ENCODE measurements at places on chromosomes 2 and 18.

GRCh38 chr2:224162122-224162521 lies 123.0 kb upstream of the SERPINE2 start:
- no peak for DNase-seq

GRCh38 chr2:191250986-191251385 lies 5.8 kb downstream of the MYO1B start:
- no peak for DNase-seq

- no peak for DNase-seq
Observed at GRCh38 chr2:212032536-212033219, 505.9 kb downstream of the ERBB4 start.

GRCh38 chr2:27737676-27738348 lies 33.7 kb upstream of the MRPL33 start:
- DNase-seq: no peak

DNA sequence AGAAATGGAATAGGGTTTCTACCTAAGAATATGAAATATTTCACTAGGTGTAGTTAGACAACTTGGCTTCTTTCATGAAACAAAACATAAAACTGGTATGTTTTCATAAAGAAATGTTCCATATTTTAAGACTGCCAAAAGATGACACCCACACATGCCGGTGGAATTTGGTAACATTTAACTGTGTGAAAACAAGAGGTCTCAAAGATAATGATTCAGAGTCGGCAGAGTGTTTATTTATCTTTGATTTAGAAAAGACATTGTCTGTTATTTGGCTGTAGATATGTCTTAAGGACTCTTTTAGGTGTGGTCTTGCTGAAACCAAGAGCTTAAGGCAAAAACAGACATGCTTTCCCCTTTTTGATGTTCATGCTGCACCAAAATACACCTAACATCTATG lies 63.5 kb upstream of the FN1 start:
- DNase-seq: no peak

DNA sequence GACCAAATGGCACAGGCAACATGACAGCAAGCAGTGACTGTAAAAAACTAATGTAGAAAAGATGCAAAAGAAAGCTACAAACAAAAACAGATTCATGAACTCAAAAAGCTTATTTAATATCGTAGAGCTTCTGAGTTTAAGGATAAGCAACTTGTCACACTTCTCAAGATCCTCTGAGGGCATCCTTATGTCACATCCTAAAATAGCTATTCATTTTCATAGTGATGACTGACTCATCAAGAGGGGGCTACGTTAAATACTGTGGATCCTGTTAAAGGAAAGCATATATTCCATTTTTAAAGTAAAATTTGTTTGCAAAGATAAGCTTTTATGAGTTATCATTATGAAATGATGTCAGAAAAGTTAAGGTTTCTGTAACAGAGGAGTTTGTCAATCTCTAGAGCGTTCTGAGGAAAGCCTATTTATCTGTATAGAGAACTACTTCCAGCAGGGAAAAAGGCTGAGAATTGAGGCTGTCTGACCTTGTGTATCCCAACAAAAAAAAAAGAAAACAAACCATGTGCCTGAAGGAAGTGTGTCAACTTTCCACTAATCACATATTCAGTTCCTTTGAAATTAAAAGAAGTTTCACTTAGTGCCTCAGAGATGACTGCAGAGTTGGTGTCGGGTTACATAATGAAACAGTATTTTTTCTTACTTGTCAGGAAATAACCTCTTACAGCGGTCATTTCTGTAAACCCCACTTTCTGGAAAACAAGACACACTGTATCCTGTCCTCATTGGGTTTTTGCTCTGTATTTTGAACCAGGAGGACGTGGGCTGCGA lies 115.5 kb downstream of the ESCO1 start:
- no peak for DNase-seq

GRCh38 chr18:55763298-55763697 lies 175.3 kb upstream of the TCF4 start:
- no peak for DNase-seq

DNA sequence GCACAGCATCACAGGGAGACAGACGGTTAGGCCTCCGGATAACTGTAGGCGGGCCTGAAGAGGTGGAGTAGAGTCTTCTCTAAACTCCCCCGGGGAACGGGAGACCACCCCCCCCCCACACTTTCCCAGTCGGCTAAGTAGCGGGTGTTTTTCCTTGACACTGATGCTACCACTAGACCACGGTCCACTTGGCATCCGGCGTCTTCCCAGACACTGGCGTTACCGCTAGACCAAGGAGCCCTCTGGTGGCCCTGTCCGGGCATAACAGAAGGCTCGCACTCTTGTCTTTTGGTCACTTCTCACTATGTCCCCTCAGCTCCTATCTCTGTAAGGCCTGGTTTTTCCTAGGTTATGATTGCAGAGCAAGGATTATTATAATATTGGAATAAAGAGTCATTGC lies 25.7 kb upstream of the NCL start:
- no peak for DNase-seq

DNA sequence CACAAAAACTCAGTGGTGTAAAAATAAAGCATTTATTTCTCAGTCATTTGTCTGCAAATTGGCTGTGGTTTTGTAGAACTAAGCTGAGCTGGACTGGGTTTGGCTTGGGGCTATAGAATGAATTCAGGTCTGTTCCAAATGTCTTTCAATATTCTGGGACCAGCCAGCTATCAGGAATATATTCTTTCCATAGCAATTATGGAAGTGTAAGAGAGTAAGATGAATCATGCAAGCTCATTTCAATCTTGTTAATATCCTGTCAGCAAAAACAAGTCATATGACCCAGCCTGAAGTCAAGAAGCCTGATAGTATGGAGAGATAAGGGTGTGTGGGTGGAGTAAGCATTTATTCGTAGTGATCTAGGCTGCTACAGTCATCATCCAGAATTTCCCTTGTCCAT lies 481.0 kb upstream of the CDH2 start:
- DNase-seq: no peak

DNA sequence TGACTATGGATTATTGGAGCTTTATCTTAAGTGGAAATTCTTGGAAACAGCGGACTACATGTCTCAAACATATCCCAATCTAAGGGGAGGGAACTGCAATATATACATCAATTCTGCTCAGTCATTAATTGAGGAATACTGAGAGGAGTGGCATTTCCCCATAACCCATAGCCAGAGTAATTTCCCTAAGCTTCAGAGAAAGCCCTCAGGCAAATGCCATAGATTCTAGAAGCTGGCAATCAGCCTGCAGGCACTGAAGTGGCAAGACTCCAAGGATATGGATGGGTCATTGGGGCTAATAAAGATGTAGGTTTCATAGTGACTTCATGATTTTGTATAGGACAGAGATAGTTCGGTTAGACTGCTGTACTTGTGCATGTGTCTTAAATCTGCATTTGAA lies 1960.5 kb upstream of the PIK3C3 start:
- no peak for DNase-seq

- no peak for DNase-seq
Observed at GRCh38 chr2:20300656-20301055, 50.0 kb downstream of the PUM2 start.

DNA sequence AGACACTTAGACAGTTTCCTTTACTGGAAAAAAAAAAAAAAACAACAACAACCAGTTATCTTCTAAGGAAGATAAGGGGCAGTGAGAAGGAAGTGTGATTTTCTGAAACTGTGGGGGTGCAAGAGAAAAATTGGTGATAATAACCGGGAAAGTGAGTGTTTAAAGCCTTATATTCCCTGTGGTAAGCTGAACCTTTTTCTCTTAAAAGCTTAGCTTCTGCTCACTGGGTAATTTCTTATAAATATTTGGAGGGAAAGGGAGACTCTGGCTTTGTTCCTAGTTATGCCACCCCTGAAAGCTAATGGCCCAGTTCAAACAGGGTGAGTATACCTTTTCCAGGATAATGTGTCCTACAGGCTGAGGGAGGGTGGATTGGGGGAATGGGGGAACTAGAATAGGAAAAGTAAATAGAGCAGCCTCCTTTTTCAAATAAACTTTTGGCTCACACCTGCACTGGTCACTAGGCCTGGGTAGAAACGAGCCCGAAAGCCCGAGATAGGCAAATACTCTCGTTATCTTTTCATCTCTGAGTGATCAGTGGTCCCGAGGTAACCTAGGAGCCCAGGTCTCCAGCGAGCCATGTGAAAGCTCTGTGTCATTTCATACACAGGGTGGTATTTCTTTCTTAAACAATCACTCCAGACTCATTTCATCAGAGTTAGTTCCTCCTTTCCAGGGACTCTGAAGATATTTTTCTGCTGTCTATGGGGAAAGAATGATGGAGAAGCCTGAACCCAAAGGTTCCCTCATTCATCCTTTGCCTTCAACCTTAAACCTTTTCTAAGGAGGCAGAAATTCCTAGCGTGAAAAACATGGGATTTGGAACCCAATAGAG lies 15.5 kb upstream of the SRBD1 start:
- DNase-seq: no peak

- no peak for DNase-seq
Observed at GRCh38 chr2:129712676-129712985, 266.8 kb upstream of the RAB6C start.

DNA sequence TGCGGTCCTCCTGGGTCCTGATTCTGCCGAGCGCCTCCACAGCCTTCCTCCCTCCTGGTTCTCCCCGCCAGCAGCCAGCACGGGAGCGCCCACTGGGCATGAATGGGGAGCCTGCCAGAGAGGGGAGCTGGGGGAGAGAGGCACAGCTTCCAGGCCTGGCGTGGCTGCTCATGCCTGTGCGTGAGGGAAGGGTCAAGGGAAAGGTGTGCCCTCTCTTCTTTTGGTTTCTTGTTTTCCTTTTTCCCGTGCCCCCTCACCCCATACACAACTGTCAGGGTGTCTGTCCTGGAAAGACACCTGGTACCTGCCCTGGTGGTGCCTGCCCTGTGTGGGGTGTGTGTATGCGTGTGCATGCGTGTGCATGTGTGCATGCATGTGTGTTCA lies 4.7 kb upstream of the NEURL3 start:
- no peak for DNase-seq

GRCh38 chr2:119746836-119747686 lies 12.7 kb upstream of the PTPN4 start:
- DNase-seq: no peak

GRCh38 chr2:113370030-113370429 lies 67.5 kb upstream of the ZNG1B start:
- no peak for DNase-seq

- DNase-seq: no peak
Observed at GRCh38 chr18:58117786-58118403, 73.9 kb downstream of the NEDD4L start.

DNA sequence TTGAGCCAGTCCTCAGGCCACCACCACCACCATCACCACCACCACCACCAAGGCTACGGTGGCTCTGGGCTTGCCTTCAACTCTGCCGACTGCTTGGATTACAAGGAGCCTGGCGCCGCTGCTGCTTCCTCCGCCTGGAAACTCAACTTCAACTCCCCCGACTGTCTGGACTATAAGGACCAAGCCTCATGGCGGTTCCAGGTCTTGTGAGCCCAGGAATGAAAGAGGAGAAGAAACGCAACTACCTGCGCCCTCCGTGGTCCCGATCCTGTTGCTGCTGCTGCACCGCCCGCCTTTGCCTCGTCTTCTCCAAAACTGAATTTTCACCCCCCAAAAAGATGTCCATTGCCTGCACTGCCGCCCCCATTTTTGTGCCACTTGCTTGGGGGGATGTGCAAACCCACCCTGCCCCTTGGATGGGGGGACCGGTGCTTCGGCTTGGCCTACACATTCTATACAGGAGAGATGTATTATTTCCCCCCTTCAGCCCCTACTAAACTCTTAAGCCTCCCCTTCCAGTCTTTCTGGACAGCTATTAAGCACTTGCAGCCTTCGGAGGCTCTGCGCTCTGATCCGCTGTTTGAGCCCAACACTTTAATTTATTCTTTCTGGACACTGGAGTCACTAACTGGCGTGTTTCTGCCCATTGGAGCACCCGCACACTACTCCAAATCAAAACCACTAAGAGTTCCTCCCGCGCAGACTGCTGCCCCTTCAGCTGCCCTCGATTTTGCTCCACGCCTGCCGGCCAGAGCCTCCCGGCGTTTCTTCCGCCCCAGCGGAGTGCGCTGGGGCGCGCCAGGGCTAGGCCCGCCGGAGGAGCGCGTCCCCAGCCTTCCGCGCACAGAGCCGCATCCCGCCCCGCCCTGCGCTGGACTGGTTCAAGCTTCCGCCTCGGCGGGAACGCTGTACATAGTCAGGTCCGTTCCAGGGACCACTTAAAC lies 5.7 kb downstream of the OTX1 start:
- peak; percentile 22 for DNase-seq

DNA sequence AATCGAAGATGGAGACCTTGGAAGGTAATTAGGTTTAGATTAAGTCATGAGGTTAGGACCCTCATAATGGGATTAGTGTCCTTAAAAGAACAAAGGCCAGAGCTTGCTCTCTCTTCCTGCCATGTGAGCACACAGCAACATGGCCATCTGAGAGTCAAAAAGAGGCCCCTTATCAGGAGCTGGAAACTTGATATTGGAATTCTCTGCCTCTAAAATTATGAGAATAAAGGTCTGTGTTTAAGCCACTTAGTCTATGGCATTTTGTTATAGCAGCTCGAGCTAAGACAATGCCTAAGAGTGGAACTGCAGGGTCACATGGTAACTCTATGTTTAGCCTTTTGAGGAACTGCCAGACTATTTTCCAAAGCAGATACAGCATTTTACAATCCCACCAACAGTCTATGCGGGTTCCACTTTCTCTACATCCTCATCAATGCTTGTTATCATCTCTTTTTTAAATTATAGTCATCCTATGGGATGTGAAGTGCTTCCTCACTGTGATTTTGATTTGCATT lies 42.4 kb downstream of the THADA start:
- no peak for DNase-seq

DNA sequence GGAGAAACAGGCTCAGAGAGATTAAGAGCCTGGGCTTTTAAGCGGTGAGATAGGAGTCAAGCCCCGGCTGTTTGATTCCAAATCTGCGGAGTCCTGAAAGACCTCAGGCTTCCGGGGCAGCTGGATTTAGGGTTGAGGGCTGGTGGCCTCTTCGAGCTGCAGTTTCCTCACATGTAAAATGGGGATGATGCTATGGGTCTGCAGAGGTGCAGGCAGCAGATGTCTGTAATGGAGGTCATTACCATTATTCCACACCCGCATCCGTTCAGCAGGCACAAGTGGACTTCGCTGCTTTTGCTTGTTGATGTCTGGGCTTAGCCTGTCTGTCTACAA lies 175.6 kb upstream of the HS6ST1 start:
- no peak for DNase-seq

GRCh38 chr2:85717308-85718008 lies 23.3 kb downstream of the GNLY start:
- DNase-seq: no peak

- DNase-seq: no peak
Observed at GRCh38 chr2:181008407-181008806, 28.0 kb downstream of the UBE2E3 start.
